Stimulated activated CD8-positive, alpha-beta memory T cell treated with anti-CD3 and anti-CD28 coated beads, Interleukin-4, amount 100 ng/mL, for 1 hour (primary cell): ENCODE measurements at places on chromosomes 13 and 19.

- DNase-seq, result no peak
Observed at GRCh38 chr13:88464851-88465250, 793.7 kb downstream of the SLITRK5 start.

DNA sequence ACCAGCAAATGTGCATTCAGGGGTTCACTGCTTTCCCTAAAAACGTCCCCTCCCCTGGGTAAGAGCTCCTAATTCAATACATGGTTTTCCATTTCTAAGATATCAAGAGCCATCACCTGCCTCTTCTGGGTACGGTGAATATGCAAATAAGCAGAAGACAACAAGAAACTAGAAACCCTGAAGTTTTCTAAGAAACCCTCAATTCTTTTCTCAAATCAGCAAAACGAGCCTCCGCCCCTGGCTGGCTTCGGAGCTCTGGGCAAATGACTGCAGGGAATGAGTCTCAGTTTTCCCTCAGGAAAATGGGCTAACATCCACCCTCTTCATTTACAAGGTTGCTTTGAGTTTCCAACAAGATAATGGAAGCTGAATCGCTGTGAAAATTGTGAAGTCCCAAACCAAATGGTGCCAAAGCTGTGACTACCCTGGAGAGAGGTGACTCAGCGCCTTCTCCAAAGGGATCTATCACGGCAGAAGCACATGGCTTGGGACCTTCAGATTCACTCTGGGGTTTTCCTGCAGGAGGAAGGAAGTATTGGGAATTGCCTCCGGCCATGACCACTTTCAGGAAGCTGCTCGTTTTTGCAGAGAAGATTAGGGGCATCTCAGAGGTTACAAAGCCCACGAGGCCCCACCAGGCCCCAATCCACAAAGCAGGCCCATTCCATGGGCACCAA, 26.6 kb downstream of the KLF2 start:
- no peak for DNase-seq

DNA sequence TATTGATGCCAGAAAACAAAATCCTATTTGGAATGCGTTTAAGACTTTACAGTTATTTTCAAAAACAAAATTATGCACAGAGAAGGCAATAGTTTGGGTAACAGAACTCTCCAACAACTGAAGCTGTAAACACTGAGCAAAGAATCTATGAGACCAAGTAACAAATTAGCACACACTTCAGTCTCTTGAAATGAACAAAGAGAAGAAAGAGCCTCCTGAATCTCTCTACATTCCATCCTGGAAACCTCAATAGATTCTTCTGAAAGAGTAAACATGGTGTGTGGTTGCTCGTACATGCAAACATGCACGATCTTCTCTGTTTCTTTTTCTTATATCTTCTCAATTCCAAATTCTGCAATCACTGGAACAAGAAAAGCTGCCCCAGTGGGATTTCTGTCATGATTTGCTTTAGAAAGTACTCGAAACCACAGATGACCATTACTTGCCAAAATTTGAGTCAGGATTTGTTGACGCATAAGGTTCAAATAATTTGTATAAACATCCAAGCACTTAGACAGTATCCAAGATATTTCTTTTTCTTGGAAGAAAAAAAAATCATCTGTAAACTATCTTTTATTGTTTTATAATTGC, 137.9 kb upstream of the DACH1 start:
- no peak for DNase-seq

- DNase-seq, result no peak
Observed at GRCh38 chr19:50703915-50704796, 15.4 kb downstream of the SHANK1 start.

DNA sequence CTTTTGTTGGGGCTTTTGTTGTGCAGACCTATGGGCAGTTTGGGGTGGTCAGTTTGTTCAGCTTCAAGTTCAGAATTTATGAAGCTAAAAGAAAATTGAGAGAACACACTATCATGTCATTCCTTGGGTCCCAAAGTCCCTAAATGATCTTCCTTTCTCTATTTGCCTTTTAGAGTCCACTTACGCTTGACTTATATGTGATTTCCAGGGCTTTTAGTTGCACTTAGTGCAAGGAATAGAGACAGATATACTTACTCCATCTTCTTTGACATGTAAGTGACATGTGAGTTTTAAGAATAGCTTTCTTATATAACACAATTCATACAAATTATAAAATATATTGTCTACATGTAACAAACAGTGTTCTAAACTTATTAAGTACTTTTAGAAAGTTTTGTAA, 660.1 kb upstream of the SLITRK1 start:
- no peak for DNase-seq

GRCh38 chr13:66021846-66022245, 1208.3 kb downstream of the PCDH9 start:
- no peak for DNase-seq

DNA sequence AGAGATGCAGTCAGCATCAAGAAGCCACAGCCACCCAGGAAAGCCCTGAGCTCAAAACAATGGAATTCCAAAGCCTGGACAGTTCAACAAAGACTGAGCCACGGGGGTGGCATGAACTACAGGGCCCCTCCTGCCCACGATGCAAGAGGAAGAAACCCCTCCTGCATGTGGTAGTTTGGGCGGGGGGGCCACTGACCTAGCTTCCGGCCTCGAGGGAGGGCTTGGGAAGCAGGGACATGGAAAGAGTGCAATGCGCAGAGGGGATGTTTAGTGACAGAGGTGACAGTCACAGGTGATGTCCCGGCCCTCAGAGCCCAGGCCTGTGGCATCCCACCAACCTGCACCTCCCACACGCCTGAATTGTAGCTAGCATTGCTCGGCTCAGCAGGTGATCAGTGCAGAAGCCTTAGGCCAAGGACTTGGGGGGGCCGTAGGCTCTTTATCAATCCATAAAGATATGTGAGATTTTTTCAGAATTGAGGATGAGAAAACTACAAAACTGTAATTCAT, 318.8 kb downstream of the TEX29 start:
- no peak for DNase-seq

DNA sequence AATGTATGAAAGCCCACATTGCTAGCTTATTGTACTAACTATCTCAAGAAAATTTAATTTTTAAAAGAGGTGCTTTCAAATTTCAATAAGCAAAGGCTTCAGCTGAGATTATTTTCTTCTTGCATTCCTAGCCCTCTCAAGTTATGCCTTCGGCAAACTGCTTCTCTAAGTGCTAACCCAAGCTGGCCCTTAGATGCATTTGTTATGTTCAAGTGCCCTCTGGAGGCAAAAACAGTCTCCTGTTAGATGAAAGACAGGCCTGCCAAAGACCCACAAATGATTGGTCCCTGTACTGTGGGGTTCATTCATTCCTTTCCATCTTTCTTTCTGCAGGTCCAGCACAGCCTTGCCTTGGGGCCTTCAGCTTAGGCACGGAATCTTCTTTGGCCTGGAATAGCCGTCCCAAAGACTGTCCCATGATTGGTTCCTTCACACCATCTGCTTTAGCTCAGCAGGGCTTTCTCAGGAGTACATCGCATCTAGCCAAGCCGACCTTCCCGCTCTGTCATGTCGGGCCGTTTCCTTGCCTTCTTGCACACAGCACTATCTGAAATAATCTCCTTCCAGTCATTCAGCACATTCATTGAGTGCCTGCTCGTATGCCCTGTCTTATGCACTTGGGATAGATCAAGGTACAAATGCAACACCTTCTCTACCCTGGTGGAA, 26.4 kb upstream of the TPTE2 start:
- no peak for DNase-seq

DNA sequence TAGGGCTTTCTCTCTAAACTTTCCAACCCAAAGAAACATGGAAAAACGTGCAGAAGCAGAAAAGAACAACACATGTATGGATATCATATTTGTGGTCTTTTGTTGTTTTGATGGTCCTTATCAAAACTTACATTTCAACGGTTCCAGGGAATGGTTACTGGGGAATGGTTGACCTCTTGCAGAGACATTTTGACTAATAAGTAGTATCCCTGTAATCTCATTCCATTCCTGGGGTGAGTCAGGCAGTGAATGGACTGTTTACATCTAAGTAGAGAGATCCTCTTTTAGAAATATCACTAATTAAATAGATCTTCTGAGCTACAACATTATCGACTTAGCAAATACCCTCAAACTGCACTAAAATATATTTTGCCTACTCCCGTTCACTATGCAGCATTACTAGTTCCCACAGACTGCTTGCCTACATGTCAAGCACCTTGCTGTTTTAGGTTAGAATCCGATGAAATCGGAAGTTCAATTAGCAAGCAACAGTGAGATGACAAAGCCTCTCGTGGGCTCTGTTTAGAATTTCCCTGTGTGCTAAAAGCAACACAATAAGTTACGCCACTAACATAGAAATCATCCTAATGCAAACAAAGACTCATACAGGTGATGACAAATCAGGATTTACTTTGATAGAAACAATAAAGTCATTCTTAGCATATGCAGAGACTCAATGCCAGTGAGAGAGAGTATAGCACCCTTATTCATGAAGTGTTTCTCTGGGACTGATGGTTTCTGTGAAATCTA, 797.7 kb upstream of the ARGLU1 start:
- DNase-seq, result no peak

DNA sequence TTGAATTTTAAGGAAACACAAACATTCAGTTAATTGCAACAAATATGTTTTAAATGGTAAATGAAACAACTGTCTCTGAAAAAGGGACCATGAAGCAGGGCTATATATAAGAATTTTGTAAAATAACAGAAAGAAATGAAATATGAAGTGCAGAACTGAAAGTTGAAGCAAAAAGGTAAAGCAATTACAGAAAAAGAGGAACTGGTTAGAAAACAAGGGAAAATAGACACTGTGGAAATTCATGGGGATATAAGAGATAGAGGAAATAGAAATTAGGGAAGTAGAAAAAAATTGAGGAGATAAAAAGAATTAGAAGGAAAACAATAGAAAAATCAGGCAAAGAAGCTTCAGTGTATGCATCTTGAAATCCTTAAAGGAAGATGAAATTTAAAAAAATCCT, 40.0 kb upstream of the TDRD3 start:
- DNase-seq, result no peak

DNA sequence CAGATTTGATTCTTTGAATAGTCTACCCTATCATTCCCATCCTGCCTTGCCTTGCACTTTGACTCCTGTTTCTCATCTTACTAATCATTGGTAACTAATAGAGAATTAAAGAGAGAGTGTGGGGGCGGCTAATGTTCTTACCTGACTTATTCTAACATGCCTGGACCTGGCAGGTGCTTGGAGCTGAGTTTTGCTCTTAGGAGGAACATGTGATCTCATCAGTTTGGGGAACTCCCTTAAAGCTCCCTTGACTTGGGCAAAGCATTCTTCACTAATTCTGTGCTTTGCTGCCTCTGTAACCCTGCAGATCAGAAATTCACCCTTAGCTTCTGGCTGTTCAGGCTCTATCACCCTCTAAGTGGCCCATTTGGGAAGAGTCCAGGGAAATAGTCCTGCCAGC, 861.1 kb downstream of the GPC5 start:
- no peak for DNase-seq
